ENCODE measurements at places on chromosomes 4 and X.
A peak's percentile ranks its signal among the peaks of the same experiment; 100 is the strongest.

DNA sequence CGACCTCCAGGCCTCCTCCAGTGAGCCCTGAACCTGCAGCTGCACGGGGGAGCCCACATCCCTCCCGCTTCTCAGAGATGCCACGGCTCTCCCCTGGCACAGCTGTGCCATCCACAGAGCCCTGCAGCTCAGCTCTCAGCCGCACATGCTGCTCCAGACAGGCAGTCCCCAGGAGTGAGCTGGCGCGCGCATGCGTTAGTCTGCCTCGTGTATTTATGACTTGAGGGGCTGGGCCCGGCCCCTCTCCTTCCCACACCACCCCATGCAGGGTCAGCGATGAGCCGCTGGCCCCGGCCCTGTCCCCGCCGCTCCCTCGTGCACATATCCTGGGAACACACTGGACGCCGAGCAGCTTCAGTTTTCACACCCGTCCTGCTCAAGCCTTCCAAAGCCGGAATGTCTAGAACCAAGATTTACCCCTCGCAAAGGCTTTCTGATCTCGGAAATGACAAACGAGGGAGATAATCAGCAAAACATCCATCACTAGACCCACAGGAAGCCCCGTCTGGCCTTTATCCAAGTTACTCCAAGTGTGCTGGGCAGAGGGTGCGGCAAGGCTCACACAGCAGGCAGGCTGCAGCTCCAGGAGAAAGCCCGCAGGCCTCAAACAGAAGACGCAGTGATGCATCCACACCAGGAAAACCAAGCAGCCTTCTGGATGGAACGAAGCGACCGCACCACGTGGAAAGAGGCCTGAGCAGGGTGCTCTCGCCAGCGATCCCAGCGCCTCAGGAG, 24.3 kb downstream of the GAK start:
- DNase-seq = no peak

GRCh38 chrX:38636949-38637819, 75.8 kb downstream of the TSPAN7 start:
- no peak for DNase-seq

DNA sequence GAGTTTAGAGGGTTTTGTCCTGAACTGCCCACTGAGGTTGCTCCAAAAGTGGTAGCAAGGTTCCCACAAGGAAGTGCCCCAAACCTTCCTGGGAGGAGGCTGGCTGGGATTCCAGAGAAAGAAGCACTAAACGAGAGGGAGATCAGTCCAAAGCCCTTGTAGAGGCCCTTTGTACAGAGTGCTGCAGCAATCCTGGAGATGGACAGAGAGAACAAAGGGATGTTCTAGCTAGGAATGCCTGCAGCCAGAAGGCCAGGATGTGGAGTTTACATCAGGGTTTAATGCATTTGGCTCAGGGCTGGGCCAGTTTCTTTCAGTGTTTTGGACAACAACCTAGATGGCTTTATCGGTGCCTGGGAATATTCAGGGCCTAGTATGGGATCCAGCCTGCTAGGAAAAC, 2155.1 kb upstream of the AGA start:
- DNase-seq = no peak

DNA sequence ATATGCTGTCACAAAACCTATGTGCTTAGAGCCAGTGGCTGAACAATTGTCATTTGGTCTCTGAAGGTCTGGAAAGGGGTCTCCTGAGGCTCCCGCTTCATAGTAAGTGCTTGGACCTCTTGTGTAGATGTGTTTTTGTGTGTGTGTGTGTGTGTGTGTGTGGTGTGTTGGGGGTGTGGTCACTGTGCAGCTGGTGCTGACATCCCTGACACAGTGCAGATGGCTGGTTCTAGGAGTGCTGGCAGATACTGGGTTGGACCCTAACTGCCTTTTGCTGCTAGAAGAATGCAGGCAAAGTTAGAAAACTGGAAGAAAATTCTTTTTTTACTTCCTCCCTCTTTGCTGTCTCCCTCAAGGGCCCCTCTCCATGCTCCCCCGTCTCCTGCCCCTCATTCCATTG, 1872.6 kb downstream of the ARAP2 start:
- DNase-seq = no peak

- no peak for DNase-seq
These were observed 1009.1 kb upstream of the IGFBP7 start for GRCh38 chr4:58119298-58119697.

DNA sequence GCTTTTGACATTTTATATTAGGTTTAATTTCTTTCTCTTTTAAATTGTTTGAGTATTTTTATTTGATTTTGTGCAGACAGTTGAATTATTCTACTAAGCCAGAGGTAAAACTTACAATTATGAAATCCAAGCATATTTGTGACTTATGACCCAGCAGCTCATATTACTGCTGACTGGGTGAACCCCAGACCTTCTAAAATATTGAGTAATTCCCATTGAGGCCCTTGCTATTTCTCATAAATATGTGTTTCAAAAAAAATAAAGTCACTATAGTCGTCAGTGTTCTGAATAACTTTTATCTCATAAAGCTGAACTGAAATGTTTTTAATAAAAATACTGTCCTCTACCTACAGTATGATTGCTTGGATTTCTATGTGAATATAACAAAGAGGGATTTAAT, 303.1 kb downstream of the IQCM start:
- DNase-seq = no peak

DNA sequence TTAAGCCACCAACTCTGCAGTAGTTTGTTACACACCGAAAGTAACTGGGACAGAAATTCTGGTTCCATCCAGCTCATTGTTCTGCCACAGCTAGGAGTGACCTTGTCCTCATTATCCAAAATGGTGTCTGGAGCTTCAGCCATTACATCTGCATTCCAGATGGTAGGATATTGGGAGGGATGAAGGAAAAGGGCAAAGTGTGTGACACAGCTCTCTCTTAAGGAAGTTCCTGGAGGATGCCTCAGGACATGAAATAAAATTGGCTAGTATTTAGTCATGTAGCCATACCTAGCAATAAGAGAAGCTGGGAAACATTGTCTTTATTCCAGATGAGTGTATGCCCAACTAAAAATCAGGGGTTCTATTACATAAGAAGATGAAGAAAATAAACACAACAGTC, 262.0 kb downstream of the BCOR start:
- DNase-seq = no peak

GRCh38 chrX:48996969-48997368, 5.1 kb downstream of the GRIPAP1 start:
- no peak for DNase-seq

DNA sequence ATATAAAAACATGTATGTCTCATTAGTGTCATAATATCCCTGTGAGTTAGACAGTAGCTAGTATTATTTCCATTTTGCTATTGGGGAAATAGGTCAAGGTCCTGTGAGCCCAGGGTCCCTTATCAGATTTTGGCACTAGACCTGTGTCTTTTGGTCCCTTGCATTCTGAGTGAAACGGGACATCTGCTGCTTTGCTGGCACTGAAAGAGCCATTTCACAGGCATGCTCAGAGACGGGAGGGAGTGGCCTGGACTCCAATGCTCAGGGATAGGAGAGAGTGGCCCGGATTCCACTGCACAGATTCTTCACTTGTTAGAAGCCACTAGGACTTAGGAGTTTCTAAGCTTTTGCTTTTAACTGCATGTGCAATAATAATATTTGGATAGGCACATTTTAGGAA, 177.2 kb downstream of the TSPAN5 start:
- no peak for DNase-seq

DNA sequence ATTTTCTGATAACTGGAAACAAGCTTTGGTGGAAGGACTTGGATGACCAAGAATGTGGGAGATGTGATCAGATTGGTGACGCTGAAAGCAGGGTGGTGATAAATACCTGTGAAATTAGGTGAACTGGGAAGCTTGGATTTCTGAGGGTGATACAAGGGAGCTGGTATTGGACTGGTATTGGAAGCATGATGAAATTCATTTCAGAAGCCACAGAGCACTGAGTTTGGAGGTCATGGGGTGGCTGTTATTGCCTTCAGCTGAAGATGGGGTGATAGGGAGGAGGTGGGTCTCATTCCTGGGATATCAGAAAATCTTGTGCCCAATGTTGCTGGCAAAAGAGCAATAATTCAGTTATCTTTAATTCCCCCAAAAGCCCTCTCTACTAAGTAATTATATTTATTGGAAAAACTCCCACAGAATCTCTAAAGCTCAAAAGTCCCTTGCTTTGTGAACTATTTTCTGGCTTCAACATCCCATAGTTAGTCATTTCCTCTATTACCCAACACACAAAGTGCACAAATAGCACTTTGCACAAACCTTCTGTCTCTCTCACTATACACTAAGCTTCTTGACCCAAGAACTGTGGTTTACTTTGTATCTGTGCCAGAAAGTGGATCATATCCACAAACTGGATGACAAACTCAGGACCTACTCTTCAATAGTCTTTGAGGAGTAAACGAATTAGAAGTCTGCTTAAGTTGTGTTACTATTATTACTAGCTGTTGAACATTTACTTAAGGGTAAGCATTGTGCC, 23.1 kb upstream of the CAMK2D start:
- no peak for DNase-seq

DNA sequence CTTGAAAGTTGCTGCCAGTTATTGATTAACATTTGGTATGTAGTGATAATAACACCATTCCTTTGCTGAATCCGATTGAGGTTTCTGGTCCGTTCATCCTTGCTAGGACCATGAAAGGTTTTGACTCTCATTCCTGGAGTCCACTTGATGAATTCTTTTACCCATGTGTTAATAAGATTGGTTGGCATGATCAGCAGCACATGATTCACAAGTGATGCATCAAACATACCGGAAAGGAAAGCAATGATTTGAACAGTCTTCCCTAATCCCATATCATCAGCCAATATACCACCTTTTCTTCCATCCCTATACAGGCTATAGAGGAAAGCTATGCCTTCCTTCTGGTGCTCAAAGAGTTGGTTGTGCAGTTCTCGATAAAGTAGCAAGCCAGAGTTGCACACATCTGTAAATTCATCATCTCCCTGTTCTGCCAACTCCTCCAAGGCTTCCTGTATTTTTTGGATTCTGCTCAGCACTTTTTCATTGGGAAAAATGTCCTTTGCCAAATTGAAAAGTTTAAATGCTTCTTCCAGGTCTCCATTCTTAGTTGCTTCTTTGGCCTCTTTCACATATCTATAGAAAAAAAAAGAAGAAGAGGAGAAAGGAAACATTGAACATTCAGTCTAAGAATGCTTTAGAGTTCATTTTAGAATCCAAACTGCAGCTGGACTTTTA, 26.7 kb downstream of the PIN4 start:
- no peak for DNase-seq

DNA sequence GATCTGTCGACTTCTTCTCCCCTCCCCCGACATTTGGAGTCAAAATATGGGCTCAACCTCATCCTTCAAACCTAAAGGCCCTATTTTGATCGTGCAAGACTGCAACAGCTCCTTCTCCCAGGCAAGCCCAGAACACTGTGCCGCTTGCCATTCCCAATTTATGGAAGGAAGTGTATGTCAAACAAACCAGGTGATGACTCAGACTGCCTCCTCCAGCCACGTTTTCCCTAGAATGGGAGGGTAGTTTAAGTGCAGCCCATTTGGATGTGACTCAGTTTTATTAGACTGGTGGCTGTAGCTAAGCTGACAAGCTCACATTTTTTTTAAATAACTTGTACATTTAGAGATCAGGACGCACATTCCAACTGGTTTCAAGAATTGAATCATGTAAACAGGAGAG, 570.4 kb upstream of the DIPK2B start:
- peak; percentile 25 for DNase-seq

DNA sequence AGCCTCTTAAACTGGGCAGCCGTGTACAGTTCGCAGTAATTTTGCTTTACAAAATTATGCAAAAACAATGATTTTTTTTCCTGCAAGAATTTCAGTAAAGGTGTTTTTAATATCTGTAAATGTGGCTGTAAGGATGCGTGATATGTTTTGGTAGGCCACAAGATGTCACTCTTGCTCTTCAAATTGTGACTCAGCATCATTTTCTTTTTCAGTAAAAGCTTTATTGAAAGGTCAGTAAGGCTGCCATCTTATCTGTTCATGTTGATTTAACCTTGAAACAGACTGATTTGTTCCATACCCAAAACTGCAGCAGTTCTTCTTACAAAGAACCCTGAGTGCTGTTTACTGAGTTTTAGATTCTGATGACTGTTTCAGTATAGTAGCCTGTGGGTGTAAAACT, 39.9 kb downstream of the TXLNG start:
- peak; percentile 32 for DNase-seq

- DNase-seq = no peak
These were observed 118.3 kb downstream of the TMA16 start for GRCh38 chr4:163612762-163613161.

GRCh38 chr4:66885501-66886165, 659.7 kb downstream of the CENPC start:
- no peak for DNase-seq

- DNase-seq = no peak
These were observed 48.5 kb downstream of the MAMLD1 start for GRCh38 chrX:150411656-150412055.

- no peak for DNase-seq
These were observed 140.6 kb downstream of the NEXMIF start for GRCh38 chrX:74784629-74785028.

- no peak for DNase-seq
These were observed 24.6 kb upstream of the TBL1X start for GRCh38 chrX:9440116-9440844.

GRCh38 chrX:23292988-23293651, 41.5 kb upstream of the PTCHD1 start:
- DNase-seq = no peak

DNA sequence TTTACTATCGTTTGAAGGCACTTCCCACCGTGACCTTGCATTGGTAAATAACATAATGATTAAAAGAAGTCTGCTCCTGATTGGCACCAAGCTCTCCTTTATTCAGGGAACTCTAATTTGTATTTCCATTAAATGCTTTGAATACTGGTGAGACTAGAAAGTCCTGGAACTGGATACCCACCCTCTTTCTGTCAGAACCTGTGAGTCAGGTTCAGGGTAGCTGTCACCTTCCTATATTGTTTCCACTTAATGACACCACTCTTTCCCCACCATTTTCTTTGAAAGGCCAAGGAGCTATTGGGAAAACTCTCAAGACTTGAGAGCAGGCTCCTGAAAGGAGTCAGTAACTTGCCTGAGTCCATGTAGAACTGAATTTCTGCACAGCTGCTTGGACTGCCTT, 55.9 kb upstream of the RASSF6 start:
- no peak for DNase-seq

GRCh38 chr4:25031077-25031621, 403 bp upstream of the LGI2 start:
- DNase-seq = peak; percentile 17

- DNase-seq = no peak
These were observed 51.8 kb downstream of the MAP7D3 start for GRCh38 chrX:136199365-136199764.

- DNase-seq = no peak
These were observed 81.4 kb upstream of the CPEB2 start for GRCh38 chr4:14920759-14921320.

- no peak for DNase-seq
These were observed 1080.3 kb downstream of the CCSER1 start for GRCh38 chr4:91207535-91207934.

GRCh38 chrX:5640071-5640470, 588.6 kb downstream of the NLGN4X start:
- no peak for DNase-seq

GRCh38 chr4:21447301-21448054, 501.1 kb downstream of the KCNIP4 start:
- no peak for DNase-seq

- no peak for DNase-seq
These were observed 185.0 kb upstream of the FAM241A start for GRCh38 chr4:111960241-111960667.
